ENCODE measurements at places on chromosomes 7 and 10.

GRCh38 chr7:44291733-44292419 lies 33.5 kb downstream of the CAMK2B start:
- DNase-seq = no peak

- DNase-seq = no peak
Measured at GRCh38 chr10:28592953-28593352, 60.0 kb downstream of the WAC start.

DNA sequence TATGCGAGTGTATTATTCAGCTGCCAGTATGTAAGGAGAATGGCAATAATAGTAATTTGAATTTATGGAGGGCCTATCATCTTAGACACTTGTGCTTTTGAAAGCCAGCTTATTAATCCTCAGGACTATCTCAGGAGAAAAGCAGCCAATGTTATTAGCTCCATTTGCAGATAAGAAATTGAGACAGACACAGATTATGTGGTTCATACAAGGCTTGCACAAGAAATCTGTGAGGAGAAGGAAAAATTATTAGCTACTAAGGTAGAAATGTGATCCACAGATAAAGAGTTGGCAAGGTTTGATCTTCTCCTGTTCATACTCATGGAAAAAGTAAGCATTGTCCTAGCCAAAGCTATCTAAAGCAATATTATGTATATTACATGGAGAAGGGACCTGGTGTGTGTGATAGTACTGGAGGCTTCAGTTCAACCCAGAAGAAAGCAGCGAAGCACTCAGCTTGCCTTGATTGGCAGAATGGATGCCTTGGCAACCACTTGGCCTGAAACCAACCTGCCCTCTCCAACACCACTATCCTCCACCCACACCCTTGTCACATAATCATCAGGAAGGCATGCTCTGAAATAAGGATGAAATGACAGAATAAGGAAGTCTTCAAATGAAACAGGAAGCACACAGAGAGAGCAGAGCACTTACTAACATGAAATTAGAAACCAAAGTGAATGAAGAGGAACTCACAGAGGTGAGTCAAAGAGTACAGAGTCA lies 18.0 kb downstream of the MACC1 start:
- DNase-seq = no peak

- DNase-seq = no peak
Measured at GRCh38 chr7:137404660-137405317, 61.3 kb upstream of the PTN start.

- no peak for DNase-seq
Measured at GRCh38 chr10:72729528-72729927, 37.6 kb downstream of the MCU start.

DNA sequence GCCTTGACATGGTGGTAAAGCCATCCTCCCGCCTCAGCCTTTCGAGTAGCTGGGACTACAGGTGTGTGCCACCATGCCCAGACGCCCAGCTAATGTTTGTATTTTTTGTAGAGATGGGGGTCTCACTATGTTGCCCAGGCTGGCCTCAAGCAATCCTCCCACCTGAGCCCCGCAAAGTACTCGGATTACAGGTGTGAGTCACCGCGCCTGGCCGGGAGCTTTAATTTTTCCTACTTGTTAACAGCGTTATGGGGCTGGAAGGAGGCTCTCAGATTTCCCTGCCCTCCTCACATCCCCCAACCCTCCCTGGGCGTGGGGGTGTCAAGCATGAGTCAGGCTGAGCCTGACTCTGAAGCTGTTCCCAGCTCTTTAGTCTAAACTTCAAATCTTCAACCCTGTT lies 8.3 kb downstream of the ALKBH4 start:
- peak; percentile 18 for DNase-seq

- DNase-seq = no peak
Measured at GRCh38 chr7:55129541-55130394, 111.0 kb downstream of the EGFR start.

DNA sequence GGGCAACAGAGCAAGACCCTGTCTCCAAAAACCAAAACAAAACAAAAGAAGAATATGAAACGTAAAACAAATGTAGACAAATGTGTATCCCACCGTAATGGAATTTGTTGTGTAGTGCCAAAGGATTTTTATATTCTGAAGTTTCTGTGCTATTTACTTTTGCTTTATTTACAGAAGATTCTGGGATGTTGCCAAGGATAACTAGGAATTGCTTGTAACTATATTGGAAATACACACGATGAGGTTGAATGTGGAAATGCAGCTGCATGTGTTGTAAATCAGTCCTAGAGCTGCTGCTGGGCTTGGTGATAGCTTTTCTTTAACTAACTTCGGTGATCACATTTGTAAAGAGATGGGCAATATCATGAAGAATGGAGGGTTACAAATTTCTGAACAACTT lies 39.5 kb downstream of the GALNT17 start:
- DNase-seq = peak; percentile 50

GRCh38 chr10:7159928-7160327 lies 250.9 kb downstream of the SFMBT2 start:
- peak; percentile 30 for DNase-seq

GRCh38 chr10:4081685-4082111 lies 296.7 kb upstream of the KLF6 start:
- no peak for DNase-seq

- DNase-seq = peak; percentile 72
Measured at GRCh38 chr10:102514487-102515311, 10.9 kb downstream of the SUFU start.

DNA sequence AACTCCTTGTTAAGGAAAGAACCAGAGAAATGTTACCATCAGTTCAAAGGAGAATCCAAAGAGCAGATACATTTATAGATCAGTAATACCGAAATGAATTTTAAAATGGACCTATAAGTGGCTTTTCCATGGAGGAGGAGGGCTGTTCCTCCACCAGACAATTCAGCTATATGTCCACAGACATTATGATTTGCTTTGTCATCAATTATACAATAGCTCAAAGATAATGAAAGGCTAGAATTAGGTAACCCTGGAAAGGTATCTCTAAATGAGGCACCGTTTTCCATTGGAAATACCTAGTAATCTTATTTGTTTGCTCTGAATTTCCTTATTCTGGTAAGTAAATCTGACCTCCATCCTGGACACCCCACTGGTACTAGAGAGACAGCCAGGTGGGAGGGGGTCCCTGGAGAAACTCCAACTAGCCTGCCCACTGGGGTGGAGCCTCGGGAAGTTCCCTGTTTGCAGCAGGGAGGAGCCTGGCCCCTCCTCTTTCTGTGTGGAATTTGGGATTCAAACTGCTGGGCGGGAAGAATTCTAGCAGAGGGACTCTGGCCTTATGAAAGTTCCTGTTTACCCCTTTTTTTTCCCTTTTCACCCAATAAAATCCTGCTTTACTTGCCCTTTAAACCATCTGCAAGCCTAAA lies 218.0 kb downstream of the PHF14 start:
- DNase-seq = no peak

DNA sequence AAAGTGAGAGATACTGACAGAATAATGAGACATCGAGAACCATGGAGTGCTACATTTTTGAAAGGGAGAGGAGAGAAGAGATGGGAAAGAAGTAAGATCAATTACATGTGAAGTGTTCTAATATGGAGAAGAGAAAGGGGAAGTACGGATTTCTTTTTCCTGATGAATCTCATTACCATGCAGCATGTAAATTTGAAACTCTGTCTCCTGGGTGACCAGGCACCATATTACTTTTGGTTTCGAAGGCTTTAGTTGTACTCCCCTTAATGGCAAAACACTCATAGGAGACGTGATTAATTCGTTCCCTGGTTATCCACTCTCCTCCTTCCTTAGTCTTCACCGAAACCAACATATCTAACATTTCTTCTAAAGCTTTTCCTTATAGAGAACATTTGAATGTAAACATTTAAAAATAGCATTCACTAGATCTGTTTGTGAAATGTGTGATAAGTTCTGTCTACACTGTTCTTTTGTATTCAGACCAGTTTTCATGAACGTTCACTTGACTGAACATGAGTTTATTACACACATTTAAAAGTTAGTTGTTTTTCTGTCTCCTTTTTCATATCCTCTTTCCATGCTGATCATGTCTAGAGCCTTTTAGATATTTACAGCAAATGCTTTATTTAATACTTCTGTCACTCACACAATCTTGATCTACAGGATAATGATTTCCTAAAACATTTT lies 80.2 kb upstream of the MSRB2 start:
- DNase-seq = no peak

GRCh38 chr10:78774614-78774998 lies 294.2 kb upstream of the ZMIZ1 start:
- no peak for DNase-seq

GRCh38 chr10:10830293-10830986 lies 187.2 kb upstream of the CELF2 start:
- peak; percentile 34 for DNase-seq

DNA sequence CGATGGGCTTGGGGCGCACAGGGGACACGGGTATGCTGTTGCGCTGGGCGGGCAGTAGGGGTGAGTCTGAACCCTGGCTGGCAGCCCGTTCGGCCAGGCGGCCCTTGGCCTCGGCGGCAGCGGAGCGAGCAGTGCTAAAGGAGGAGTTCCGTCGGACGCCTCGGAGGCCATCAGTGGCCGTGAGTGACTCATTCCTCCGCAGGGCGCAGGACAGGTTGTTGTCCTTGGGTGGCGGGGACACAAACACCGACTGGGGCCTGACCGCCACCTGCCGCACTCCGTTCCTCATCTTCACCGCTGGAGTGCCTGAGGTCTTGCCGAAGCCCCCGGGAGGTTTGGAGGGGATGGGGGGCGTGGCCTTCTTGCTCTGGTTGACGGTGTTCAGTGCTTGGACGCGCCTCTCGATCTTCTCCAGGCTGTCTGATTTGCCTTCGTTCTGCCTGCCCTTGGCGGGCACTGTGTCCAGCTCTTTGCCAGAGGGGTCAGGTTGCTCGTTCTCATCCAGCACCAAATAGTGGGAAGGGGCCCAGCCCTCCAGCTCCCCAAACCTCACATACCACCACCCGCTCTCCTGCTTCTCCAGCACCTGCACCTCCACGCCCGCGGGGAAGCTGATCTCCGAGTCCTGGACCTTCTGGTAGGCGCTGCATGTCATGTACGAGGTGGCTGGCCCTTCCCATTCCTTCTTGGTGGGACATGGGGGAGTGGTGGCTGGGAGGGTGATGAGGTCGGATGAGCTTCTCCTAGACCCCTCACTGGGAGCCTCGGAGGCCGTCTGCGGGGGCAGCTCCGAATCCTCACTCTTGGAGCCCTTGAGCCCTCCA lies 108.7 kb downstream of the NEURL1 start:
- DNase-seq = no peak

- DNase-seq = no peak
Measured at GRCh38 chr7:151686016-151686766, 166.5 kb upstream of the RHEB start.

- peak; percentile 43 for DNase-seq
Measured at GRCh38 chr10:100014071-100014762, 4.5 kb upstream of the DNMBP start.

GRCh38 chr10:116892907-116893685 lies 43.8 kb downstream of the ENO4 start:
- DNase-seq = peak; percentile 55

DNA sequence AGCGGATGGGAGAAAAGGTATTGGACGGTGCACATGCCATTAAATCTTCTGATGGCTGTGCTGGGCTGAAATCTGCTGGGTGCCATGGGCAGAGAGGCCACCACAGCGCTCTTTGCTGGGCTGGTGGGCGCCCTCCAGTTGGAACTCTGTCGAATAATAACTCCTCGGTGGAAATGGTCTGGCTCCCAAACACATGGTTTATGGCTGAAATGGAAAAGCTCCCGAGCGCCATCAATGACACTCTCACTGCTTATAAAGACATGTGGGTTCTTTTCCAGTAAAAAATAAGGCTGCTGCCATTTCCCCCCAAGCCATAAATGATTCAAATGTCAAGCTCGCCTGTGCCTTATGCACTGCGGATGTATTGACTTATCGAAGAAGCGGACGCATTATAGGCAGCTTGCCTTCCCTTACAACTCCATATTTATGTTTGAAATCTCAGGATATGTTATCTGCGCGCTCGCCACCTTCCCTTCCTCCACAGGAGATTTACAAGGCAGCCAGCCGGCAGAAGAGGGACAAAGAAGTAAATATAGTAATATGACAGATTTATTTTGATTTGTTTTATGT lies 239.0 kb upstream of the MKI67 start:
- no peak for DNase-seq

GRCh38 chr7:26930845-26931244 lies 66.5 kb upstream of the SKAP2 start:
- no peak for DNase-seq

GRCh38 chr10:60271319-60272040 lies 118.2 kb downstream of the ANK3 start:
- DNase-seq = no peak

DNA sequence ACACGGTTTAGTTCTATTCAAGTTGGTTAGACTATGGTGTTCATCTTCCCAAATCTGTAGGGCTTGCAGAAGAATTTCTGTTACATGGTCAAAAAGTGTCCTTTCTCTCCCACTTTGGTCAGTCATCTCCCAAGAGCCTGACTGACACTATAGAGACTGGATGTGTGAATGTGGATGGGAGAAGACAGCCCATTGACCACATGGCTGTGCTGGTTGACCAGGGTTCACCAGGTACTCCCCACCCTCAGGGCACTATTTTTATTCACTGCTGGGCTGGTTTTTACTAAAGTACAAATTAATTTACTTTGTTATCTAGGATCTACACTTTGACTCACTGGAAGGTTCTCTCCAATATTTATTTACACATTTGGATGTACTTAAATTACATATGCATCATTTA lies 2.3 kb downstream of the ZNF804B start:
- no peak for DNase-seq

DNA sequence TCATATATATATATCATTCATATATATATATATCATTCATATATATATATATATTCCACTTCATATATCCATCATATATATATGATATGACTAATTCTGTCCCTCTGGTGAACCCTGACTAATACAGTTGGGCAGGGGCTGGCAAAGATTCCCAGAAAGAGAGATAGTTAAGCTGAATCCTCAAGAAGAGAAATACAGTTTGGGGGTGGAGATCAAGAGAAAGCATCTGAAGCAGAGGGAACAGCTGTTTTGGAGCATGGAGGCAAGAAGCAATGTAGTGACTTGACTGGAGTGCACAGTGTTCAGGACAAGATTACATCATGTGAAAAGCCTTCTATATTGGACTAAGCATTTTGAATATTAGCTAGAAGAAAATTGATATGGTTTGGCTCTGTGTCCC lies 540.7 kb downstream of the MAGI2 start:
- DNase-seq = no peak

DNA sequence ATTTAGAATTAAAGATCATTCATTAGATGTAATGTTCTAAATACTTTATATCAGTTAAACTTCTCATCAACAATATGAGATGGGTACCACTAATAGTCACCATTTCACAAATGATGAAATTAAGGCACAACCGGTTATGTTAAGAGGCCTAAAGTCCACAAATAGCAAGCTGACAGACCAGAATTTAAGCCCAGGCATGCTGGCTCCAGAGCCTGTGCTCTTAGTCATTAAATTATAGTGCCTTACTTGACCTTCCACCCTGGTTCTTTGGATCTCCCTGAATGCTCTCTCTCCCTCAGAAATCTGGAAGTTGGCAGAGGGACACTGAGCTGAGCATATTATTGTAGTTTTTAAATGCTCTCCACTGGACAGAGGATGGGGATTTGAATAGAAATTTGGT lies 3.6 kb downstream of the LIPN start:
- DNase-seq = peak; percentile 31
